Myometrial cell (primary cell): ENCODE measurements at places on chromosomes 16 and 17. TPM values are rescaled to one million over a fixed set of nuclear protein-coding genes. Genes with fewer than 3 reads are reported as not detected.

The EME1 gene
- 5.0 and 17.6 TPM in 2 replicates for total RNA-seq

The PPP1R1B gene
- total RNA-seq: not detected in 2 replicates

The OTOP3 gene
- not detected in 2 replicates for total RNA-seq

The ENPP7 gene
- total RNA-seq: not detected in 2 replicates

The ATAD5 gene
- total RNA-seq: 1.1 and 1.2 TPM in 2 replicates

The CLEC3A gene
- not detected in 2 replicates for total RNA-seq

The ARL2BP gene
- 109 and 130 TPM in 2 replicates for total RNA-seq

The C17orf50 gene
- total RNA-seq: not detected in 2 replicates

The KCNAB3 gene
- total RNA-seq: 0.58 and 1.2 TPM in 2 replicates

The KRTAP16-1 gene
- total RNA-seq: not detected in 2 replicates

The ADAD2 gene
- not detected in 2 replicates for total RNA-seq

The CD300LB gene
- not detected in 2 replicates for total RNA-seq

The CMC2 gene
- total RNA-seq: 75.5 and 97.8 TPM in 2 replicates

The CHD9NB gene
- total RNA-seq: 0.29 and 1.1 TPM in 2 replicates

The ARMC5 gene
- total RNA-seq: 7.6 and 8.4 TPM in 2 replicates

The SLC7A6OS gene
- 9.8 and 11.5 TPM in 2 replicates for total RNA-seq

The ABHD15 gene
- 8.9 and 10.1 TPM in 2 replicates for total RNA-seq

The STAT5A gene
- total RNA-seq: 8.3 and 14.1 TPM in 2 replicates

The KRT24 gene
- total RNA-seq: not detected in 2 replicates

The COPZ2 gene
- total RNA-seq: 87.7 and 94.6 TPM in 2 replicates

The PSMB3 gene
- total RNA-seq: 369 and 423 TPM in 2 replicates

The CDH3 gene
- 0.29 and 0.71 TPM in 2 replicates for total RNA-seq

The CCDC200 gene
- total RNA-seq: not detected in 2 replicates

The SHISA6 gene
- not detected in 2 replicates for total RNA-seq

The KCNH6 gene
- total RNA-seq: not detected in 2 replicates

The CDRT15 gene
- not detected in 2 replicates for total RNA-seq

The GPS1 gene
- total RNA-seq: 179 and 206 TPM in 2 replicates

The CDH13 gene
- total RNA-seq: 59.2 and 62.6 TPM in 2 replicates

The SMTNL2 gene
- total RNA-seq: not detected in 2 replicates

The CCL7 gene
- total RNA-seq: 5.2 and 5.3 TPM in 2 replicates

The ARL17A gene
- total RNA-seq: 8.2 and 10.4 TPM in 2 replicates

The KRTAP4-5 gene
- not detected in 2 replicates for total RNA-seq

The TBC1D24 gene
- total RNA-seq: 13.8 and 15.6 TPM in 2 replicates

The BCL6B gene
- total RNA-seq: 0.18 and 0.58 TPM in 2 replicates

The TMEM235 gene
- not detected in 2 replicates for total RNA-seq

The FAM83G gene
- total RNA-seq: 9.5 and 13.8 TPM in 2 replicates

The PMFBP1 gene
- 1.2 TPM in 1 of 2 replicates, not detected in the other for total RNA-seq

The GPR142 gene
- not detected in 2 replicates for total RNA-seq

The KCNJ16 gene
- total RNA-seq: not detected in 2 replicates
